ENCODE measurements at places on chromosomes 11 and 22.

- no peak for DNase-seq
These were observed 103.9 kb downstream of the TENM4 start for GRCh38 chr11:79336797-79337517.

GRCh38 chr11:45209891-45210699 is 63.7 kb downstream of the PRDM11 start:
- DNase-seq = no peak

- DNase-seq = no peak
These were observed 78.9 kb downstream of the PPFIBP2 start for GRCh38 chr11:7592711-7593110.

DNA sequence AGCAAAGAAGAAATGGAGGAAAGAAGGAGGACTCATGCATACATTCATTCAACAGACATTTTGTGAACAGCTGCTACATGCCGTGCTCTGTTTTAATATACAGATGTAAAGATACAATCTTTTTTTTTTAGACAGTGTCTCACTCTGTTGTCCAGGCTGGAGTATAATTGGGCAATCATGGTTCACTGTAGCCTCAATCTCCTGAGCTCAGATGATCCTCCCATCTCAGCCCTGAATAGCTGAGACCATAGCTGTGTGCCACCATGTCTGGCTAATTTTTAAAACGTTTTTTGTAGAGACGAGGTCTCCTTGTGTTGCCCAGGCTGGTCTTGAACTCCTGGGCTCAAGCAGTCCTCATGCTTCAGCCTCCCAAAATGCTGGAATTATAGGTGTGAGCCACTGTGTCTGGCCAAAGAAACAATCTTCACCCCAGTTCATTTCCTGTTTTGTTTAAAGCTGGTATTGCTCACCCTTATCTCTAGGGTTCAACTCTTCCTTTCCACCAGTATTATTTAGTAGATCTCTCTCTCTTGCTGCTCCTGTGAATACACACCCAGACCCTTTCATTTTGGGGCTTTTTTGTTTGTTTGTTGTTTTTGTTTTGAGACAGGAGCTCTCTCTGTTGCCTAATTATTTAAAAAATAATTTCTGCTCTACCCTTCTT is 69.8 kb downstream of the RNF169 start:
- no peak for DNase-seq

DNA sequence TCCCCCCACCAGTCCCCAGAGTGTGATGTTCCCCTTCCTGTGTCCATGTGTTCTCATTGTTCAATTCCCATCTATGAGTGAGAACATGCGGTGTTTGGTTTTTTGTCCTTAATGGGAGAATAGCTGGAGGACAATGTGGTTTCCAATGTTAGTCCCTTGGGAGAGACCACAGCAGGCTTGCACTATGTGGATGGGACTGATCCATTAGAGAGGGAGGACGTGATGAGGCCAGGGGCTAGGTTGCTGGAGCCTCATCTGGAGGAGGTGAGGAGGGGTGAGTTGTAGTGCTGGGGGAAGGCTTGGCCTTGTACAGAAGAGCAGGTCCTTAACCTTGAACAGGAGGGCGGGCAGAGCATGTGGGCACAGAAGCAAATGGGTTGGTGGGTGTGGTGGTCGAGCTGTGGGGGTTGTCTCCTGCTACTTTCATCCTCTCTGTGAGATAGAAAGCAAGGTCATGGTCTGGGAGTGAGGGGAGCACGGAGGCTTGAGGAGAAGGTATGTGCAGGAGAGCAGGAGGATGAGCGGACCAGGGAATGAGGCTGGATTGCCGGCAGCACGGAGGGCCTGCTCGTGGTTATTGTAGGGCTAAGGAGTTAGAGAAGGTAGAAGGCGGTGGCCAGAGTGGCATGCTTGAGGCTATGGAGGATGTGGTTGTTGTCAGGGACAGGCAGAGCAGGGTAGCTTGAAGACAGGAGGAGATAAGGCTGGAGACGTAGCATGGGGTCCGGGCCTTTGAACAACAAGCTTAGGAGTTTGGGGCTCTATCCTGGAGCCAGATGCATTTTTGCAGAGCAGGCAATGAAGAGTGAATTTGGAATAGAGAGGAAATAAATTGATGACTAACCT is 11.2 kb upstream of the SREBF2 start:
- DNase-seq = no peak

DNA sequence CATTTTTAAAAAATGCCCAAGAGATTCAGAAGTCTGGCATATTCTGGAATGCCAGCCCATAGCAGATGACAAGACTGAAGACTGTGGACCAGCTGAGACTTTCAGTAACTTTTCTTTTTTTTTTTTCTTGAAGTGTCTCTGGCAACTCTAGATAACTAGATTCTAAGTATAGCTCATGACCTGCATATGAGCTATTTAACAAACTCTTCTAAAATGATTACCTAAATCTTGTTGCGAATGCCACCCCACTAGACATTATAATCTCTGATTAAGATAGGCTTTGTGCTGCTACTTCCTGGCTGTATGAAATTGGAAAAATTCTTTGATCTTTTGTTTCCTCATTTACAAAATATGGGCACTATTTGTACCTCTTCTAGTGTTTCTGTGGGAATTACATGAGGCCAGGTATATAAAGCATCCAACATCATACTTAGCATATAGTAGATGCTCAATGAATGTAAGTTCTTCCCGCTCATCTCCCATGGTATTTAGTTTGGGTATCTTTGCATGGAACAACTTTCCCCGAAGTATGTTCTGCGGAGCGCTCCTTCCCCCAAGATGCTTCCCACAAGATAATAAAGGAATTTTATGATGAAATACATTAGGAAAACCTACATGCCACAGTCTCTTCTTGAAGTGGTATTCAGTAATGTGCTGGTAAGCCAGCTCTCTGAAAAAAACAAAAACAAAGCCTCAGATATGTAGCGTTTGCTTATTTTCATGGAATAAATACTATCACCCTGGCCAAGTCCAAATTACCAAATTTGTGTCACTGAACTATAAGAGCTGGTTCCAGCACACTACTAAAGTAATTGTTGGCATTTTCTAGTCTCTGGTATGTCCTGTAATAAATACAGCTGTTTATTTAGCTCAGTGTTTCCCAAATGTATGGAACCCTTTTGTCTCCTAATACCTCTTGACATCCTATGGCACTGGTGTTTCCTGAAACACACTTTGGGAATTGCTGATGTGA is 86.8 kb upstream of the TIMP3 start:
- no peak for DNase-seq

- DNase-seq = no peak
These were observed 67.4 kb downstream of the SPECC1L start for GRCh38 chr22:24337894-24338645.

DNA sequence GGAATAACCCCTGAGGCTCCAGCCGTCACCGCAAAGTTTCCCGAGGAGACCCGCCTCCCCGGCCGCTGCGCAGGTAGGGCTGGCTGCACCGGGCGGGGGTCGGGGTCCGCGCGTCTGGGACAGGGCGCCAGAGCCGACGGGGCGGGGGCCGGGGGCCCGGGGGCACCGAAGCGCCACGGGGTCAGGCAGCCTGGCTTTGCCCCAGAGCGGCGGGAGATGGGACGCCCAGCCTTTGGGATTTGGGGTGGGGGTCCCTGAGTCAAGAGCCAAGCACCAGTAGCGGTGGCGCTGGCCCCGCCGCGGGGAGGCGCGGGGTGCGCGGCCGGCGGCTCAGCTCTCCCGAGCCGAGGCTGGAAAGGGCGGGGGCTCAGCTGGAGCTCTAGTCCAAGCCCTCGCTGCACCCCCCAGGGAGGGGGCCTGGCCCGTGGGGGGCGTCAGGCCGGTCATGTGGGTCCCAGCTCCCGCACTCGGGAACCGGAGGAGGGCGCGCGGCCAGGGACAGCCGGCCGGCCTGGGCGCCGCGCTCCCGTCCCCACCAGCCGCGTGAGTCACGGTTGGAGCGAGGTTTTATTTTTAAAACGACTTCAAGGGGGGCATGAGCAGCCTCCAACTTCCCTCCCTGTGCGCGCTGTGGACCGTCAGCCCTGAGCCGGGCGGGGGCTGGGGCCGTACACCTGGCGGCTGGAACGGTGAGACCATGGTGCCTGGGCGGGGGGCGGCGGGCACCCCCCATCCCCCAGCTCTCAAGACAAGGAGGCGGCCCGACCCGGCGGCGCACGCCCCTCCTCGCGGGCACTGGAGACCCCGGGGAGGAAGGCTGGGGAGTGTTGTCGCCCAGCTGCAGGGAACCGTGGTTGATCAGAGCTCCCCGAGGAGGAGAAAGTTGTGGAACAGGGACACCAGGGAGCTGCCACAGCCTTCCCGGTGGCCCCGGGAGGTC is 626 bp downstream of the FLRT1 start:
- no peak for DNase-seq

DNA sequence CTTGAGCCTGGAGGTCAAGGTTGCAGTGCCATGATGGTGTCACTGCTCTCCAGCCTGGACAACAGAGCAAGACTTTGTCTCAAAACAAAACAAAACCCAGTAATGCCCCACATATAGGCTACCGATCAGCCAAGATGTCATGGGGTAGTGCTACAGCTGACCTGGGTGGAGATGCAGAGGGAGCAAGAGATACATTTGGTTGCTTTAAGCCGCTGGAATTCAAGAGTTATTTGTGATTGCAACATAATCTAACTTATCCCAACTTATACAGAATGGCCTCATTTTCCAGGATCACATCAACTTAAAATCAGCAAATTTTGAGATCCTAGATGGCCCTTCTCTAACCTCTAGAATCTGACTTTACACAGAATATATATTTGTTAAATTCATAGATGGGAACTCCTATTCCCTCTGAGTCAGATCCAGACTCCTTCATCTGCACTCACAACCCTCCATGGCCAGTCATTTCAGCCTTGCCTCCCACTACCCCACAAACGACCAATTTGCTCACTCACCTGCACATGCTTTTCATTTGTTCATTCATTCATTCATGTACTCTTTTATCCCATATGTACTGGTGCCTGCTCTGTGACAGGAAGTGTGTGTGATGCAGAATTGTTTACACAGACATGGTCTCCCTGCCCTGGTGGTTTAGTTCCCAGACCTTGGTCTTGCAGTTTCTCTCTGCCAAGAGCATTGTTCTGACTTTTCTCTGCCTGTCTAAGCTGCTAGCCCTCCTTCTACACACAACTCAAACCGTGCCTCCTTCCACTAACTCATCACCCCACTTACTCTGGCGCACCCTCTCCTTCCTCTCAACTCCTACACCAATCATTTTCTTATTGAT is 24.1 kb upstream of the APLNR start:
- DNase-seq = no peak

GRCh38 chr11:93169950-93170561 is 27.7 kb downstream of the SLC36A4 start:
- DNase-seq = no peak

DNA sequence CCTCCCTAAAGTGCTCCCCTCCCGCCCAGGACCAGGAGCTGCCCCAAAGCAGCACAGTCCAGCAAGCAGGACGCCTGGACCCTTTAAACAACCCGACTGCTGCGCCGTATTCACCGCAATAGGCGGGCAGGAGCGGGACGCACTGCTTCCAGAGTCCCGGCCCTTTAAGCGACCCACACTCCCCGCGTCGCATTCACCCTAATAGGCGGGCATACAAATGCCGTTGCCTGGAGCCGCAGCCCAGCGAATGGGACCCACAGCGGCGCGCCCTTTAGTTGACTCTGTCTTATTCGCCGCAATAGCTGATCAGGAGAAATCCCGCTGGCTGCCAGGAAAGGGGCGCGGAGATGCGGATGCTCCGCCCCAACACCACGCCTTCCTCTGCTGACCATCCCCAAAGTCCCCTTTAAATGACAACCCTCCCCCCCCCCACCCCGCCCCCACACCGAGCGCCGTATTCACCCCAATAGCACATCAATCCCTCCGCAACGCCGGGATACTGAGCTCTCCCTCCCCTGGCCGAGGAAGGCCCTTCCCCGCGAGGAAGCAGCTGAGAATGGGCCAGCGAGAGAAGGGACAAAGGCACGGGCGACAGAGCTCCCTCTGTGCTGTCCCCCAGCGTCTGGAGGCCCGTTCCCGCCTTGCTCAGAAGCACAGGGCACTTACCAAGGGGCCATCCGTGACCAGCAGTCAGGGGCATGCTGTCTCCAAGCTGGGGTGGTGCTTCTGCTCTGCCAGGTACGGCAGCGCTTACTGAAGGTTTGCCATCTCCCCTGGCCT is 4.7 kb downstream of the OSBPL5 start:
- no peak for DNase-seq
